Effector CD8-positive, alpha-beta T cell (primary cell): ENCODE measurements at places on chromosomes 12 and 14.

GRCh38 chr12:47225356-47225755, 145.6 kb upstream of the AMIGO2 start:
- no peak for DNase-seq

- DNase-seq: peak; percentile 34
Measured at GRCh38 chr14:104827177-104828055, 26.5 kb downstream of the ZBTB42 start.

DNA sequence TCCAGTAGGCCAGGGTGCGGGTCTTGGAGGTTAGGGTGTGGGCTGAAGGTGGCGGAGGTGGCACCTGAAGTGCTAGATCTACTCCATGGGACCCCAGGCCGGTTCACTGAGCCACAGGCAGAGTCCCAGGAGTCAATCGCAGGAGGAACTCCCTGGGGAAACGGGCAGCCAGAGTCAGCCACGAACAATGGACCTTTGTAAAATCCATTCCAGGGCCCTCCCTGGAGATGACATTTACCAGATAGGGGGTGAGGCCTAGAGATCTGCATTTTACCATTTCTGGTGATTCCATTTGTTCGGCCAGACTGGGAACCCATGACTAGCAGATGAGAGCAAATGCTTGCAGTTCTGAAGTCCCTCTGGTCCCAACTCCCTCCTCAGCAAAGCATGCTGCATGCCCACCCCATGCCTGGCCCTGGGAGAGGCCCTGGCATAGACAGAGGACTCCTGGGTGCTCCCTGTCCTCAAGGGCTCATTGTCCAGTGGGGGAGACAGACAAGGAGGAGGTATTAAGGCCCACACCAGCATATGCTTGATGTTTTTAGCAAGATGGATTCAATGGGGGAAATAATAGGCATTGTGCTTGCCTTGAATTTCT, 115.5 kb downstream of the EML1 start:
- DNase-seq: no peak

DNA sequence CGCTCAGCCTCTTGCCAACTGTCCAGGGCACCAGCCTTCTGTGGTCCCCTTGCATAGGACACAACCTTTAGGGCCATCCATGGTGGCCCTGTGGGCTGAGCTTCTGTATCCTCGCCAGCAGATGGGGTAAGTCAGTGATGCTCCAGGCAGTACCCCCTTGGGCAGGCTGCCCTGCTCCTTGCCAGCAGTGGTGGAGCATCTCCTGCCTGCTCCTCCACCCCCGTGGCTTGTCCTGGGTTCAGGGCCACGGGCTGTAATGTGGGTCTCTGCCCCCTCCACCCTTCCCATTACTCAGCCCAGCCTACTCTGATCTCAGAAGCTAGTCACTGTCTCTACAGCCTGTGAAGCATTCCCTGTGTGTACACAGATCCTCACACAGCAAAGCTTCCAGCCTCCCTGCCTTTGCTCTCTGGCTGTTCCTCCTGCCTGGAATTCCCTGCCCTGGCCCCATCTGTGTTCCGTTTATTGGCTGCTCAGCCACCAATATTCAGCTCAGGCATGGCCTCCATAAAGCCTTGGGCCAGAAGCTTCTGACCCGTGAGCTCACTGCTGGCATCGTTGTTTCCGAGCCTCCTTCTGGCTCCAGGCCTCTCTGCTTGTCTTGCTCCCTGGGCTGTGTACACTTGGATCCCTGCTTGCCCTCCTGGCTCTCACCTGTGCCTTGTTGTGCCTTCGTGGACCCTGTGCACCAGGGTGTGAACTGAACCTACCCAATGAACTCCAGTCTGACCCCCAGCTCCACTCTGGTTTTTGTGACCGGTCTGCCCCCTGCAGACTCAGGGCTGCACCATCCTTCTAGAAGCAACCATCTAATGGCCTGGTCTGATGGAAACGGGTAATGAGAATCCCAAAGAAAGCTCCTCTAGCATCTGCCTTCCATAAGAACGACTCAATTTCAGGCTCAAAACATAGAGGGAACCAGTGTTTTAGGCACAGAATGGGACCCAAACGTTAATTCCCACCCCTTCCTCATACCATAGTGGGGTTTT, 177.0 kb upstream of the PRMT8 start:
- no peak for DNase-seq

DNA sequence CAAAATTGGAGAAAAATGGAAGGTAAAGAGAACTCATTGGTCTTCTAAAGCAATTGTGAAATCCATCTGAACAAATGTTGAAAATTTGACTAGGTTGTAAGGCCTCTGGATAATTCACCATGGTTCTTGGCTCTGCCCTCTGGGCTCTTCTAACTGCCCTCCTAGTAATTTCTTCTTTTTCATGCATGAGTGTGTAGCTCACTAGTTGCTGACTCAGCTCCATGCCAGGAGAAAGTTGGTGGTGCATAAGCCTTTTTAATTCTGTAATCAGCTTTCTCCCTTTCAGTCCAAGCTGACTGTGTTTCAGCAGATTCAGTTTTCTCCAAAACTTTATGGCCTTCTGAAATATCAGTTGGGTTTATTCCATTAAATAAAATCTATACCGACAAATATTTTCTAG, 877.8 kb upstream of the ATXN7L3B start:
- no peak for DNase-seq
